ENCODE measurements at places on chromosomes 2 and 18.

- DNase-seq = no peak
Observed at GRCh38 chr2:61439241-61440002, 31.5 kb downstream of the USP34 start.

DNA sequence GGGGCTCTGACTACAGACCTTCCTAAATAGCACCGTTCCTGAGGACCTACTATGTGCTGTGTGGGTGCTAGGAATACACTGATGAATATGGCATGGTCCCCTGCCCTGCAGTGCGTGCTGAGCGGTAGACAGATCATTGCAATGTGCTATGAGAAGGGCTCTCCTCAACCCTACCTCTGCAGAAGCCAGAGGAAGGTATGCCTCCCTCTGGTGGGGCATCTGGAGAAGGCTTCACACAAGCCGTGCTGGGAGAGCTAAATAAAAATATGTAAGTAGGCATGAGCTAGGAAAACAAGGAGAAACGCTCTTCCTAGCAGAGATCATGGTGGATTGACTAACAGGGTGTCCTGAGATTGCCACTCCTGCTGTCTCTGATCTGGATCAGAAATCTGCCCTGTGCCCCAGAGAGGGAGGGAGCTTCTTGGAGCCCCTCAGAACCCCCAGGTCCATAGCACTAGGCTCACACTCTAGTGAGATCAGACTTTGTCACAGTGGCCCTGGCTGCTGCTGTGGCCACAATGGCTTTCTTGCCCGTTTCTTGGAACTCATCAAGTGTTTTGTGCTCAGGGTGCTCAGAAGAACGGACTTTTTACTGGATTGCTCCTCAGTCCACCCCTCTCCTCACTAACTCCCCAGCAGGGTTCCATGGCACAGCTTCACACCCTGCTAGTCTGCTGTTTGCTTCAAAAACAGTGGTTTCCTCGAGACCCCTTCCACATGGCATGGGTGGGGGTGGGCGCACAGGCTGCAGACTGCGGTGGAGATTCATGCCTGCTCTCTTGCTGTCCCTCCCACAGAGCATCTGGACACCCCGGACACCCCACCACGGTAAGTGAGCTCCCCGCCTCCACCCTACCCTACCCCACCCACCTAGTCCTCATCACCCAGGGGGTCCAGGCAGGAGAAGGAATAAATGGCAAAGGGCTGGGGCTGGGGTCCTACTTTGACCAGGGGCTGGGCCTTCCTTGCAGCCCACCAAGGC lies 14.2 kb downstream of the SIGLEC15 start:
- peak; percentile 40 for DNase-seq

GRCh38 chr2:104976603-104977120 lies 61.2 kb upstream of the MRPS9 start:
- DNase-seq = peak; percentile 29

GRCh38 chr2:239852272-239852671 lies 172.9 kb downstream of the NDUFA10 start:
- DNase-seq = no peak

DNA sequence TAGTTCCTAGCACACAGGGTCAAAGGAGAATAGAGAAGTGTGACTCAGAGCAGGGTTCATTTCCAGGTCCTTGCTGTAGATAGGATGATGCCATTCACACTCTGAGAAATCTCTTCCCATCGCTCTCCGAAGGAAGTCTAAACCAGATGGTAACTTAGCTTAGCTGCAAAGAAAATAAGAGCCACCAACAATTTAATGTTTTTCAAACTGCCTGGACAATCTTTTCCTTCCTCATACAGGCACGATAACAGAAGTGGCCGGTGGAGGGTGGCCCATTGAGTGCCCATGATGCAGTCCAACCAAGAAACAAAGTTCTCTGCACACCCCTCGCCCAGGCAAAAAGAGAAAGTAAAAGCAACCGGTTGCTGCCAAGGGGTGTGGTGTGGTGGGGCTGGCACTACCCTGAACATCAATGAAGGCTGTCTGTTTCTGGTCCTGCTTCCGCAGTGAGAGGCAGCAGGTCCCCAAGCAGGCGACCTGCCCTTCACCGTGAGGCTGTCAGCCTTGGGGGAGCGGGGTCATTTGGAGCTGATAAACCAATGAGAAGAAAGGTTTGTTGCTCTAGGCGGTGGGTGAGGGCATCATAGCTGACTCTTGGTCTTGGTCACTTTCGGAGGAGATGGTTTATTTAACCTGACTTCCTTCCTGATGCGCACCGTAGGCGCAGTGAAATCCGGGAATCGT lies 105.6 kb upstream of the CD302 start:
- peak; percentile 79 for DNase-seq

DNA sequence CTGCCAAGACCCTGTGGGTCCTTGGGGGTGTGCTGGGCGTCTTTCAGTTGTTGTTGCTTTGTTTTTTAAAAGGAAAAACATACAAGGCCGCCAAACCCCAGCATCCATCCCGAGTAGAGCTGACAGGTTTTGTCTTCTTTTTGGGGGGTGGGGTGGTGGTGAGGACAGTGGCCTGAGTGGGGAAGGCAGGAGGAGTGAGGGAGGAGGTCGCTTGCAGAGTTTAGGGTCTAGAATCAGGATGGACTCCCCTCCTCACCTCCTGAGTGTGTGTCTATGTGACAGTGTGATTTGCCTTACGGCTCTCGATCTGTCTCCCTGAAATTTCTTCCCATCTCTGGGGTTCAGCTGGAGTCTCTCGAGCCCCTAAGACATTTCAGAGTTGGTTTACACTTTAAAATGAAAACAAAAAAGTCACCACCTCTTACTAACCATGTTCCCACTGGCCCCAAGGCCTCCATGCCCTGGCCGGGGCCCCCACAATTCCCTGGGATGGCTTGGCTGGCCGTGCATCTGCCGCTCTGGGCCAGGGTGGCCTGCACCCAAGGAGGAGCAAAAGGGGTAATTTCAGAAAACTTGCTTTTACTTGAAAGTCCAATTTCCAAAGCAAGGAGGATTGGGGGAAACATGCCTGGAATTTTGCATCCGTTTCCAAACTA lies 5.0 kb downstream of the SIX3 start:
- DNase-seq = no peak

All from activated CD4-positive, alpha-beta T cell treated with anti-CD3 and anti-CD28 coated beads, Interleukin-2, Interleukin-6, amounts not matched to agents 100 ng/mL and 50 ng/mL, durations not matched to agents 16 hours and 8 hours (primary cell).